ENCODE measurements at places on chromosomes 7 and 10.

DNA sequence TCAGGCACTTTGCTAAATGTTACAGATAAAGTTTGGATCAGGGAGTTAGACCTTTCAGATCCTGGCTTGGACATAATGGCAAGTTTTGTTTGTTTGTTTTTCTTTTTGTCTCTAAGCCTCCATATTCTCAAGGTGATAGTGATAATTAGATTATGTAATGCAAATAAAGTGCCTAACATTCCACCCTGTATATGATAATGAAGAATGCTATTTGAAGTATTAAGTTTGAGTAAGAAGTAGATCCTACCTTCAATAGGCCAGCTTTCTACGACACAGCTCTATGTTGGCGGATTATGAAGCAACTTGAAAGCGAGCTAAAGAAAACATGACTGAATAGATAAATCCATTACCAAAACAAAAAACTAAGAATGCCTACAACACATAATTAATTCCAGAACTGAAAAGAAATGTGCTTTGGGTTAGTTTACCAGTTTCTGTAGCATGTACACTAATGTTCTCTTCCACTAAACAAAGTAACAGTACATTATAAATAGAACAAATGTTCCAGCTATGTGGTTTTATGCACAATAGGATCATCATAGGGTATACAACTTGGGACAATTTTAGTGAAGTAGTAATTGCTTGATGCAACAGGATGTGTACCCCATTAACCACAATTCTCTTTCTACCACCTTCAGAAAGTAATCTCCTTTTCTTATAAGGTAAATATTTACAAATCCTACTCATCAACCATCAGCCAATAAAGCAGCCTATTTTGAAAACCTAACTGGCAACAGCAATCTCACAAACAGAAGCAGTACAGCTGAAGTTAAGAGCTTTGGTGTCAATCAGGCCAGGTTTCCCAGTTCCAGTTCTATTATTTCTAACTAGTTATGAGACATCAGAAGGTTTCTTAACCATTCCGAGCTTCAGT, 1.5 kb downstream of the SEM1 start:
- no peak for DNase-seq

- no peak for DNase-seq
These were observed 134.2 kb downstream of the ELFN1 start for GRCh38 chr7:1804310-1804709.

DNA sequence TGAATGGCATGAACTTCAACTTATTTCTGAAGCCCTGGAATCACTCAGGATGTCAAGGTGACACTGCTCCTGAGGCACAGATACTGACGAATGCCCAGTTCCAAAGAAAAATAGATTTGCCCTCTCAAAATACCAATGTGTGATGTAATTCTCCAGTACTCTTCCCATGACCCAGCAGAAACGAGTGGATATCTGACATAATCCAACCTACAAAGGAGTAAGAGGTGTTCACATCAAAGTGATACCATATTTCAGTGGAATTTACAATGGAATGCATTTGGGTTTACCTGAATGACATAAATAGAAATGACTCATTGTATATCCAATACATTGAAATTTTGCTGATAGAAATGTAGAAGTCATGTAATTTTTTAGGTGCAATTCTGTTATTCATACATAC, 120.9 kb upstream of the ADAM12 start:
- DNase-seq, result no peak

DNA sequence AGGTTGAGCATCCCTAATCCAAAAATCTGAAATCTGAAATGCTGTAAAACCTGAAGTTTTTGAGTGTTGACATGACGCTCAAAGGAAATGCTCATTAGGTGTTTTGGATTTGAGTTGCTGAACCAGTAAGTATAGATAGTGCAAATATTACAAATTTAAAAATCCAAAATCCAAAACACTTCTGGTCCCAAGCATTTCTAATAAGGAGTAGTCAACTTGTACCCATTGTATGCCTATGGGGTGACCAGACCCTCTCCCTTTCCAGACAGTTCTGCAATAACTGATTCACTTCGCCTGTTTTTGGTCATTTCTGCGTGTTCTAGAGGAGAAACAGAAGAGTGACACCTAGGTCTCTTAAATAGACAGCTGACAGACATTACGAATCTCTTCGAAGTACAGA, 90.3 kb downstream of the MMRN2 start:
- DNase-seq, result no peak

- DNase-seq, result peak; percentile 62
These were observed 1.3 kb upstream of the CUL1 start for GRCh38 chr7:148697256-148698006.

DNA sequence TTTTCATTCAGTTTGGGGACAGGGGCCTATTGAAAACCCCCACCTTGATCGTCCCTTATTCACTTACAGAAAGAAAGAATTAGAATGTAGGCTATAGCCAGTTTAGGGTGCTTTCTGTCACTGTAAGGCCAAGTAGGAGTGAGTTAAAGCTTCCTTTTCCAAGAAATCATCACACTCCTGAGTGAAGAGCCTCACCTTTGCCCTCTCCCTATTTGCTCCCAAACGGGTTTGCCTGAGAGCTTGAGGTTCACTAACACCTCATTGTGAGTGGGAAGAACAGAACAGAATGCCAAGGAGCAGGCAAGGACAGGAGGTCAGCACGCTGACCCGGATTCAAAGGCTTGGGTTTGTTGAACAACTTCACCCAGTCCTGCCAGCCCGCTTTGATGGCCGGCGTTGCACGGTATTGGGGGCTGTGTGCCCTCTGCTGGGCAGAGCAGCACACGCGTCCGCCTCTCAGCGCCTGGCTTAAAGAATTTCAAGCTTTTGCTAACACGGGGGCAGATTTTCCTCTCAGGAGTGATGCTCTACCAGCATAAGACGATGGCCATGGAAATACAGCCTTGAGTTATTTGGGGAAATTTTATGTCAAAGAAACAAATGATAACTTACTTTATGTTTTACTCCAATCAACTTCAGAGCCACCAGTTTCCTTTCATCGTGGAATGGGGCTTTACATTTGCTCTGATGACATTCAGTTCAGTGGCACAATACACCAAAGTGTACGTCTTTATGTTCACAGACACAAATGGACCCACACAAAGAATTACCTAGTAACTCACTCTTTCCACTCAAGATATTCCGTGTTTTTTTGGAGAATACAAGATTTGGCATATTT, 470.0 kb downstream of the SUGCT start:
- DNase-seq, result peak; percentile 15

All from activated T-cell treated with anti-CD3 and anti-CD28 coated beads for 48 hours (primary cell).